ENCODE measurements at places on chromosomes 12 and 14.

DNA sequence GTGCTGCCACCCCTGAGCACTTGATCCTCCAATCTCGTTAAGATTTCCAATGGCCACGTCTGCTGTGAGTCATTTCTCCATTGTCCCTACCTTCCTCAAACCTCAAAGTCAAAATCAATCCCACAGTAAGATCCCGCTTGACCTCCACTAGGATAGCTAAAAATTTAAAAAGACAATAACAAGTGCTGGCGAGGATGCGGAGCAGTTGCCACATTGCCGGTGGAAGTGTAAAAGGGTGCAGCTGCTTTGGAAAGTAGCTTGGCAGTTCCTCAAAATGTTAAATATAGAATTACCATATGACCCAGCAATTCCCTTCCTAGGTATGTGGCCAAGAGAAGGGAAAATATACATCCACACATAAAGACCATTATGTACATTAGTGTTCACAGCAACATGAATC lies 9.5 kb upstream of the BCL7A start:
- no peak for DNase-seq

- no peak for DNase-seq
Observed at GRCh38 chr14:21267431-21267845, 1.8 kb downstream of the HNRNPC start.

- DNase-seq = no peak
Observed at GRCh38 chr12:123076604-123077297, 74.1 kb downstream of the PITPNM2 start.

- no peak for DNase-seq
Observed at GRCh38 chr14:99773521-99774497, 19.4 kb upstream of the EML1 start.

DNA sequence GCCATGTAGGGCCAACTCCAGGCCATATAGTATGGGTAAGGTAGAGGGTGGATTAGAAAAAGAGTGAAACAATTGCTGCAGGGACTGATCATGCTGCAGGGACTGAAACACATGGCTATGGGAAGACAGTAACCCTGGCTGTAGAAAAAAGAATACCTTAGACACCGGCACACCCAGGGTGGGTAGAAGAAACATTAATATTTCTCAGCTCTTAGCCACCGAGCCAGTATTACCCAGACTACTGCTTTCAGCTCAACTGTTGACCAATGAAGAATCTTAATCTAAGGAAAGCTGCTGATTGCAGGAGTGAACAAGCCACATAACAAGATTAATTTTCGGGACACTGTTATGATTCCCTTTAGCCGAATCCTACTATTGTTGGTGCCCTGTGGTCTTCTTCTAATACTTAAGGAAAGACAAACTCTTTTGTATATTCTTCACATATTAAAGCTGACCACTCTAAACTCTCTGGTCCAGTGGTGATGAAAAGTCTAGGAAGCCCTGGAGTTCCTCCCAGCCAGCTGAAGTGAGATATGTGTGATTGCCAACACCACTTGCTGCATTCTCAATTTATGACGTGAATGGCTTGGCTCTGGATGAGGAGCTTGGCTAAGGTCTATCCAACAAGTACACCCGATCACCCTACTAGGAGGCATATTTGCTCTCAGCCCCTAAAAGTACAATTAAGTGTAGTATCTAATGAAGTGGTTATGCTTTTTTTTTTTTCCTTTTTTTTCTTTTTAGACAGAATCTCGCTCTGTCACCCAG lies 69.2 kb downstream of the NOVA1 start:
- no peak for DNase-seq

DNA sequence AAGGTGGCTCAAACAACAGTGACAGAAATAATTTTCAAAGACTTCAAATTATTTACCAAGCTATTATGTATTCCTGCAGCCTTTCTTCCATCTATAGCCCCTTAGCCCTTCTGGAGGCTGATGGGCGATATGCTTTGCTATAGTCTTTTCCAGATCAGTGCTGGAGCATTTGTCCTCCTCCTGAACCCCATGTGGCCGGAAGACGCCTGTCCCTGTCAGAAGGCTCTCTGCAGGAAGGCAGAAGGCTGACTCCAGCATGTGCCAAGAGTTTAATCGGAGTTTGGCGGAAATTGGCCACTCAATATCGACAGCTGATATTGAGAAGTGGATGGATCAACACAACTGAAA lies 49.3 kb upstream of the MAX start:
- DNase-seq = no peak

DNA sequence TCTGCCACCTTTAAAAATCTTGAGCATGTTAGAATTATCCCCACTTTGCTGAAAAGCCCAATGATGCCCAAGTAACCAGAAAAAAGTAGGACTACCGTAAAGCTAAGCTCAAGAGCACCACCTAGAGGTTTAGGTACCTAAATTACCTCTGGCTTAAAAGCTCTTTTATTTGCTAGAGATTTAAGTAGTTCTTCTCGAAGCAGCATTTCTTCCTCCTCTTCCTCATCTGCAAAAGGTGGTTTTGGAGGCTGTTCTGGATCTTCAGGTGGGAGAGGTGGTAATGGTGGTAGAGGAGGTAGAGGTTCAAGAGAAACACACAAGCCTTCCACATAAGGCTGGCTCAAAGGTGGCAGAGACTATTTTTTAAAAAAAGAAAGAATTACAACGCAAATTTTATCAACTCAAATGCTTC lies 26.9 kb downstream of the ZFC3H1 start:
- no peak for DNase-seq

- no peak for DNase-seq
Observed at GRCh38 chr14:30681752-30682355, 59.7 kb downstream of the SCFD1 start.

GRCh38 chr12:27143256-27144069 lies 61.1 kb upstream of the C12orf71 start:
- DNase-seq = no peak

Data from D721Med (cell line).